ENCODE measurements at places on chromosomes 3 and 15. TPM values are rescaled to one million over a fixed set of nuclear protein-coding genes. Genes with fewer than 3 reads are reported as not detected.

GRCh38 chr3:117499189-117499870, 789.8 kb downstream of the TUSC7 start:
- no peak for DNase-seq
- H3K4me3 ChIP-seq, result no peak overlapping the region
- H3K36me3 ChIP-seq, result no peaks in the 10 kb centered on the region

DNA sequence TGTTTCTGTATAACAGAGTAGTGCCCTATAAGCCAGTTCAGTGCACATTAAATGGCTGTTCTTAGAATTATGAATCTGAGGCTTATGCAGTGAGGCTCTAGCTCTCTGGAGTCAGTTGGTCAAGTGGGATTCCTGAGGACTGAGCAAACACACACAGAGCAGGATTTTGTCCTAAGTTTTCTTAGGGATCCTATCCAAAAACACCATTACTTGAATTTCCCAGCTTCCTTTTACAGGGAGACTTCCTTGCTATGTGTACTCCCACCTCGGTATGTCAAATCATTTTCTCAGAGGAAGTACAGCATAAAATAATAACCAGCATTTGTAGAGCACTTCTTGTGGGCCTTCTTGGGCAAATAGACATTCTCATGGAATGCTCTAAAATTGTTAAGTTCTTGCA, 63.1 kb upstream of the GOLGA6B start:
- H3K4me3 ChIP-seq, result no peak overlapping the region
- no peaks in the 10 kb centered on the region for H3K4me1 ChIP-seq
- H3K27me3 ChIP-seq, result no peaks in the 10 kb centered on the region
- no peak overlapping the region for H3K27ac ChIP-seq
- DNase-seq, result no peak
- no peaks in the 10 kb centered on the region for H3K36me3 ChIP-seq

The COLQ gene
- 60.7 TPM for total RNA-seq

GRCh38 chr3:80870476-80871041, 890.9 kb downstream of the GBE1 start:
- no peaks in the 10 kb centered on the region for H3K27me3 ChIP-seq
- no peaks in the 10 kb centered on the region for H3K36me3 ChIP-seq
- H3K27ac ChIP-seq, result no peak overlapping the region
- DNase-seq, result no peak

The CPEB1 gene
- total RNA-seq, result not detected

GRCh38 chr3:5023777-5024346, 44.6 kb downstream of the BHLHE40 start:
- H3K27me3 ChIP-seq, result no peaks in the 10 kb centered on the region
- peaks cover 34% of the 10 kb centered on the region for H3K4me1 ChIP-seq
- no peaks in the 10 kb centered on the region for H3K36me3 ChIP-seq

The ZNF860 gene
- 0.10 TPM for total RNA-seq

DNA sequence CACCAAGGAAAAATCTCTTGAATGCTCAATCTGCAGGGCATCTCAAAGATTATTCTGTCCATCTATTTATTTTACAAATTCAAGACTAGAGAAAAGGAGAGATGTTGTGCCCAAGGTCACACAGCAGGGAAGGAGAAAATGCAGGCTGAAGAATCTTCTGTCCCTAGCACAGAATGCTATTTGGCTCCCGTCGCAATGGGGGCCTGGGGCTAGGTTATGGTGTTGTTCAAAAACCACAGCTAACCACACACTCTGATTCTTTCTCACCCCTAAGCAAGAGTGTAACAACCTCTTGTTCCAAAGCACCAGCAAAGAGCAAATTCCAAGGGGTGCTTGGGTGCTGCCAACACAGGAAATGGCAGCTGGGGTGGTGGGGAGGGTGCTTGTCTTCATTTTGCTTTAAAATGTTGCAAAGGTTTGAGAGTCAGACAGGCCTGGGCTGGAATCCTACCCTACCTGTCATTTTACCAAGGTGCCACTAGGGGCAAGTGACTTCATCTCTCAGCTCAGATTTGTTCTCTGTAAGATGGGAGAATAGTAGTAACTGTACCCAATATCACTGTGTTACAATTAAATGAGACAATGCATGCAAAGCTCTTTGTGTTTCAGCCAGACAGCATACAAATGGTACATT, 112.5 kb downstream of the ADAMTS9 start:
- H3K4me3 ChIP-seq, result no peak overlapping the region
- DNase-seq, result no peak
- no peaks in the 10 kb centered on the region for H3K27me3 ChIP-seq

The NPAP1 gene
- not detected for total RNA-seq

The ZDHHC23 gene
- total RNA-seq, result 3.5 TPM

DNA sequence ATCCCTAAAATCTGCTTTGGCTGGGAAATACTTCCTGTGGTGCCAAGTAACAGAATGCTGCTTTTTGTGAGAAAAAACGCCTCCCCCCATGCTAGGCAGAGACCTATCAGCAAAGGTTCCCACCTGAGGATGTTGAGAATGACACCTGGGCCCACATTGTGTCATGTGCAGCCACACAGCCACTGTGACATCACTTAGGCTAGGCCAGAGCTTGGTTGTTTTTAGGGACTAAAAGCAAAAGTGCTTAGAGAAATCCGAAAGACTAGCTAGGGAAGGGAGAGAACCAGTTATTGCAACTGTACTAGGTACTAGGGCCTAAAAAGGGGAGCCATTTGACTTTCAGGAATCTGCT, 6.2 kb downstream of the ZDHHC3 start:
- peaks cover 41% of the 10 kb centered on the region for H3K4me1 ChIP-seq
- H3K27ac ChIP-seq, result peak overlapping the region; percentile 73
- H3K36me3 ChIP-seq, result no peaks in the 10 kb centered on the region
- no peak overlapping the region for H3K4me3 ChIP-seq
- no peak for DNase-seq

The MYL3 gene
- total RNA-seq, result not detected

The SLC9C1 gene
- not detected for total RNA-seq

DNA sequence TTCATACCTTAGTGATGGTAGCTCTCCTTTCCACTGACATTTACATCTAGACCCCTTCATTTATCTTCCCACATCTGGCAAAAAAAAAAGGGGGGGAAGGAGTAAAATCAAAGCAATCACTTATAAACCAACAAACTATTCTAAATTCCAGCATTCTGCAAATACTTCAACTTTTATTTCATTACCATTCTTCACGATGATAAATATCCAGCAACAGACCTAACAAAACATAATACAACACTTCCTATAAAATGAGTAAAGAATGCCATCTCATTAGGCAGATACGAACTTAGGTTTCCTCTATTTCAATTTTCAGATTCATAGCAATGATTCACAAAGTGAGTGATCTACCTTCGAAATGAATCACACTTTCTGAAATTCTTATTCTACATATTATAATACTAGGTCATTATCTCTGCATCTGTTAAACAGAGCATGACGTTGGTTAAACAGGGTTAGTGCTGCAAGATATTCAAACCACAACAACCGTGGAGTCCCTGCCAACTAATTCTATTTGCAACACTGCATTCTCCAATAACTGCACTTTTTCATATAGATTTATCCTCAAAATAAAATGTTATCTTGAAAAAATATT, at the start of gene LRRFIP2:
LRRFIP2 (minus strand) TSS at position 51 of the 595 bp plus-strand sequence. CDS start 25,599 bp downstream, outside the sequence.
- peaks cover 4% of the 10 kb centered on the region for H3K36me3 ChIP-seq
- peak within 1 kb of the TSS; percentile 75 for H3K4me3 ChIP-seq
- no peak for DNase-seq
- peaks cover 13% of the 10 kb centered on the region for H3K4me1 ChIP-seq
- H3K27me3 ChIP-seq, result no peaks in the 10 kb centered on the region

DNA sequence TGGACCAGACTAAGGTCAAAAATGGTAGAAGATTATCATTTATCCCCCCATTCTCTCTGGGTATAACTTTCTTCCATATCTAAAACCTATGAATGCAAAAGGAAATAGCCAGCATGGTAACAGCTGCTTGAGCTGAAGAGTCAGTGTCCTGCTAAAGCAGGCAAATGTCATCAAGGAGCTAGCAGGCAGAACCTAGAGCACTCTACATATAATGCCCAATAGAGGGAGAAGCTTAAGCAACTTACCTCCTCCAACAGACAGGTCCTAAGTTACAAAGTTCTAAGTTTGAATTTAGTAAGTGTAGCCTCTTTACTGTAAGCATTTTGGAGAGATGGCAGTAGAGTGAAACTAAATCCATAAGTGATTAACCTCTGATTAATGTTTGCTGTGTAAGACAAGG, 7.7 kb downstream of the RAF1 start:
- no peak overlapping the region for H3K4me3 ChIP-seq
- H3K36me3 ChIP-seq, result no peaks in the 10 kb centered on the region
- H3K27ac ChIP-seq, result no peak overlapping the region
- H3K4me1 ChIP-seq, result peaks cover 9% of the 10 kb centered on the region

The C3orf70 gene
- 0.07 TPM for total RNA-seq

The LMAN1L gene
- 0.94 TPM for total RNA-seq

DNA sequence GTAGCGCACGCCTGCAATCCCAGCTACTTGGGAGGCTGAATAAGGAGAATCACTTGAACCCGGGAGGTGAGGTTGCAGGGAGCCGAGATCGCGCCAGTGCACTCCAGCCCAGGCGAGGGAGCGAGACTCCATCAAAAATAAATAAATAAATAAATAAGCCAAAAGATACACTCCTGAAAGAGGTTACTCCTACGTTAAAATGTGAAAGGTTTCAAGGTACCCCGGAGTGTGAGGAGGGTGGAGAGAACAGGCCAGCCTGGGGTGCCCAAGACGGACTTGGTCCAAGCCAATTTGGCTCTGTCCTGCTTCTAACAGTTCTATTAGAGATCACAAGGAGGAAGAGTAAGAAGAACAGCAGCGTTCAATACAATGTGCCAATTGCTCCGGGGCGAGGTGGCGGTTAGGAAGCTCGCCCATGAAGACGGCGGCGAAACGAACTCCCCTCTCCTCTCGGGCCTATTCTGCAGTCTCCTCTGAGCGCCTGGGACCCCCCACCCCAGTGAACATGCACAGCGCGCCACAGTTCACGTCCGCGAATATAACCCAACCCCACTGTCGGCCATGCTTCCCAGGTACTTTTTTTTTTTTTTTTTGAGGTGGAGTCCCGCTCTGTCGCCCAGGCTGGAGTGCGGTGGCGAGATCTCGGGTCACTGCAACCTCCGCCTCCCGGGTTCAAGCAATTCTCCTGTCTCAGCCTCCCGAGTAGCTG, 942 bp downstream of the ELP6 start:
- H3K27me3 ChIP-seq, result no peaks in the 10 kb centered on the region
- peaks cover 14% of the 10 kb centered on the region for H3K36me3 ChIP-seq
- DNase-seq, result peak; percentile 17

The ALPK3 gene
- total RNA-seq, result 0.63 TPM

DNA sequence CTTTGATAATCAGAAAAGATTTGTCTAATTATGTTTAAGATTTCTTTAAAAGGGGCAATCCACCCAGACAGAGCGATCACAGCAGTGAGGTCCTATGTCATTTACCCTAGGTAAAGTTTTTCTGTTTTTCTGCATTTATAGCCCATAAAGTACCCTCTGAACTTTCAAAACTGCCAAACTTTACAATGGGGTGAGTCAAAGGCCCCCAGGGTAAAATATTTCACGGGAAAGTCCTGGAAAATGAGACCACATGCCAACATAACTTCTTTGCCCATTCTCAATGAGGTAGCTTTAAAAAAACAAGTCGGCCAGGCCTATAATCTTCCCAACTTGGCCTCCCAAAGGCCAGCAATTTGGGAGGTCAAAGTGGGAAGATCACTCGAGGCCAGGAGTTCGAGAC, 53.0 kb downstream of the SUCLG2 start:
- no peak for DNase-seq
- no peak overlapping the region for H3K4me3 ChIP-seq
- peaks cover 20% of the 10 kb centered on the region for H3K4me1 ChIP-seq
- H3K27ac ChIP-seq, result no peak overlapping the region

The MORC1 gene
- 0.12 TPM for total RNA-seq

DNA sequence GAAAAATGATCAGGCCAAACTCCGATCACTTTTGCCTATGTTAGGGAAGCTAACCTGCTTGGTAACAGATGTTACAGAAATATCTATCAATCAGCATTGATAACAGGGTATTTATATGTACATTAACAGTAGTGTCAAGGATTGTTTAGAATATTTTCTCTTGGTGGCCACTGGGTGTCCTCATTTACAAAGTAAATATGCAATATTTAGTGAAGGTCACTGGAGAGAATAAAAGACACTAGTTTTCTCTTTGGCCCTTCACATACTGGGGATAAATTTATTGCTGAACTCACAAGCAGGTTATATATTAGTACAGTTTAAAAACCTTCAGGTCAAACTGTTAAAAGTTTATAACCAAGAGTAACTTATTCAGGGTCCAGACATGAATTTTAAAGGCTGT, 69.0 kb downstream of the TIGIT start:
- H3K4me1 ChIP-seq, result no peaks in the 10 kb centered on the region
- DNase-seq, result no peak
- no peaks in the 10 kb centered on the region for H3K27me3 ChIP-seq
- H3K36me3 ChIP-seq, result no peaks in the 10 kb centered on the region
- H3K4me3 ChIP-seq, result no peak overlapping the region

GRCh38 chr3:181056136-181056732, 66.7 kb upstream of the DNAJC19 start:
- DNase-seq, result no peak
- no peak overlapping the region for H3K27ac ChIP-seq
- no peaks in the 10 kb centered on the region for H3K36me3 ChIP-seq
- H3K4me3 ChIP-seq, result no peak overlapping the region
- H3K4me1 ChIP-seq, result no peaks in the 10 kb centered on the region

DNA sequence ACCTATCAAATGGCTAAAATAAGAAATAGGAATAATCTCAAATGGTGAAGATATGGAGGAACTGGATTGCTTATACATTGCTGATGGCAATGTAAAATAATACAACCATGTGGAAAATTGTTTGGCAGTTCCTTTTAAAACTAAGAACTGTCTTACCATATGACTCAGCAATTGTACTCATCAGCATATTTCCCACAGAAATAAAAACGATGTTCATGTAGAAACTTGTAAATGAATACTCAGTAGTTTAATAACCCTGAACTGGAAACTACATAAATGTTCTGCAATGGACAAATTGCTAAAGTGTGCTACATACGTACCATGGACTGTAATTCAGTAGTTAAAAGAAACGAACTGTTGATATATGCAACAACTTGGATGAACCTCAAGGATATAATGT, 253.9 kb upstream of the RBMS3 start:
- no peak overlapping the region for H3K4me3 ChIP-seq
- no peaks in the 10 kb centered on the region for H3K27me3 ChIP-seq
- DNase-seq, result no peak
- H3K27ac ChIP-seq, result no peak overlapping the region
- no peaks in the 10 kb centered on the region for H3K4me1 ChIP-seq

- H3K4me1 ChIP-seq, result peaks cover 1% of the 10 kb centered on the region
- DNase-seq, result no peak
- H3K27ac ChIP-seq, result no peak overlapping the region
- H3K36me3 ChIP-seq, result peaks cover 98% of the 10 kb centered on the region
Measured at GRCh38 chr3:45736707-45737106, 47.5 kb downstream of the SACM1L start.

The CSPG5 gene
- total RNA-seq, result 0.63 TPM

DNA sequence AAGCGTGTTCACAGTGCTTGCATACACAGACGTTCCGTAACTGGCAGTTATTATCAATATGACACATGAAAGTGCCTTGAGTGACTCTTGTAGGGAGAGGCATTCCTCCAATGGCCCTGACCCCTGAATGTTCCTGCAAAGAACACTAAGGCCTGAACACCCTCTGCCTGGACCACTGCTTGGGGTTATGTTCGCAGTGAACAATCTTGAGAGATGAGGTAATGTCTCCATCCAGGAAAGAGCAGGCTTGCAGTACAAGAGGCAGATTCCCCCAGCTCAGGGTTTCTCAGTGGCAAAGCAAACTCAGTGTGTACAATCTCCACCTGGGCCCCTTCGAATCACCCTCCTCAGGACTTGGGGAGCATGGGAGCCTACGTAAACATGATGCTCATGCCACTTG, 324.6 kb downstream of the MAGI1 start:
- H3K4me3 ChIP-seq, result no peak overlapping the region
- no peak overlapping the region for H3K27ac ChIP-seq
- no peaks in the 10 kb centered on the region for H3K4me1 ChIP-seq
- no peaks in the 10 kb centered on the region for H3K27me3 ChIP-seq
- no peak for DNase-seq
